ENCODE measurements at places on chromosomes 3 and 15.

DNA sequence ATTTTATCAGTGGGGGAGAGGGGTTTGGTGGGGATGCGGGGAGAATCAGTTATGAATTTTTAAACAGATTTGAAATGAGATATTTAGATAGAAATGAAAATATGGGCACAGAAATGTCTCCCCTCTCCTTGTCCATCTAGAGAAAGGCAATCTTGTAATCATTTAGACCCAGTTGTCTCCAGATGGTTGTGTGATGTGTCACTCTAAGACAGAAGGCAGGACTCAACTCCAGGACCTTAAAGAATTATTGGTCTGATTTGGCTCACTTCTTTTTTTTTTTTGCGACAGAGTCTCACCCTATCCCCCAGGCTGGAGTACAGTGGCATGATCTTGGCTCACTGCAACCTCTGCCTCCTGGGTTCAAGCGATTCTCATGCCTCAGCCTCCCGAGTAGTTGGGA lies 77.2 kb downstream of the EOMES start:
- no peak for DNase-seq

DNA sequence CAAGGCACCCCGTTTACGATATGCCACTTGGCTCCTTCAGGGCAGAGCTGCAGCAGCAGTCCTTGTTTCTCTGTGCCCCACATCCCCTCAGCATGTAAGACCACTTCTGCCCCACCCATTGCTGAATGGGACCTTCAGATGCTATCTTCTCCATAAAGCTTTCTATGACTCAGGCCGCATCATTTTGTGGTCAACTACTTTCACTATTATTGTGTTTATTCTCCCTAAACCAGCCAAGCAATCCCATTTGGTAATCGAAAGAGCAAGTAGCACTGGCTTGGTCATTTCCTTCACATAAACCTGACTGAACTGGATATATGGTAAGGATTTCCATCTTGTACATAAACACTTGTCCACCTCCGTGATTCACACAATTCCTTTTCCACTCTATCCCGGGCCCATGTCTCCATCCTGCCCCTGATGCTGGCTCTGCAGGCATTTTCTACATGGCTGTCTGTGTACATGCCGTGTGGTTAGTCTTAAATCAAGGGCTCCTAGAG lies 25.7 kb downstream of the LIPC start:
- DNase-seq: no peak

GRCh38 chr3:105907777-105908176 lies 39.0 kb upstream of the CBLB start:
- DNase-seq: peak; percentile 47

DNA sequence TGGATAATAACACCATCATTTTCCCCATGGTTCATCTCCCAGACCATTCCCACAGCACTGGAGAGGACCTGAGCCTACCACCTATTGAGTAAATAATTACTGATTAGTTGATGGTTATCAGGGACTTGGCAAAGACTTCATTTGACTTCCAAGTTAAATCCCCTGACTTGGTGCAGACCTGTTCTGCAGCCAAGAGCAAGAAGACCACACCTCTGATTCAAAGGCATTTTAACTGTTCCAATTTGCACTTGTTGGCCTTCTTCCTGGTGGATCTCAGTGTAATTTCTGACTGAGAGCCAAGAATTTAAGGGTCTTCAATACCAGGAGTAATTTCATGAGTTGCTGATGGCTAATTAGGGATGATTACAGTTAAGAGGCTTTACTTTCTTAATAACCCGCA lies 24.0 kb downstream of the THSD4 start:
- DNase-seq: no peak

DNA sequence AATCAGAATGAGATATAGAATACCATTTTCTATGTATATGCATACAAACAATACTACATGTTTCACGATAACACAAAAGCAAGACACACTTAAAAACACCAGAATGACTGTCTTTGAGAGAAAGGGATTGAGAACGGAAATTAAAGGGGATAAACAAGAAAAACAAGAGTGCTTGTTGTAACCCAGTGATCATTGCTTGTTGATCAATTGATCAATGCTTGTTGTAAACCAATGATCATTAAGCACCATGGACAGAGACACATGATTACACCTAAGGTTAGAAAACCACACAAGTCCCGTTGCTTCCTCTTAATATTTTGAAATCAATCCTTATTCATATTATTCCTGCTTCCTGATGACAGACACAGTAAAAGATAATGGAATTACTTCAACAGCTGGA lies 1.1 kb upstream of the OR4F15 start:
- no peak for DNase-seq

DNA sequence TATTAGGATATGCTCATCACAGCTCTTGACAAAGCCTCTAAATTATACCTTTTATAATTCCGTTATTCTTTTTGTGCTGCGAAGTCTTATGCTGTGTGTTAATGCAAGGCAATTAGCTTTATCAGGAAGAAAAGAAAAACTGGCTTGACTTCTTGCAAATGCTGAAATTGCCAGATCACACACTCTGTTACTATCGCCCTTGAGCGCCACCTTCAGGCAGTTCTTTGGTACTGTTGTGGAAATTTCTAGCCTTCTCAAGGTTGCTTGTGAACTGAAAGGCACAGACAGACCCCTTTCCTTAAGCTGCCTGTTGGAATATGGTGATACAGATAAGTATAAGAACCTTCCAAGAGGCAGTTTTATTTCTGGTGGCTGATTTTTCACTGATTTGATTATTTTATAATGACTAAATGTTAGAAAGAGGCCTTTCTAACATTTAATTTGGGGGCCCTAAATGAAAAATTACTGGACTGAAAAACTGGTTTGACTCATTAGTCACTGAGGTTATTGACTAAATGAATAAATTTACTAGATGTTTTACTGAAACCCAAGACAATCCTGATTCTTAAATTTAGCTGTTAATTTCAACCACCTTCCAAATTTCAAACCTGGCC lies 126.2 kb upstream of the RASGRP1 start:
- DNase-seq: peak; percentile 92

GRCh38 chr15:78437107-78437761 lies 782 bp upstream of the IREB2 start:
- DNase-seq: no peak

DNA sequence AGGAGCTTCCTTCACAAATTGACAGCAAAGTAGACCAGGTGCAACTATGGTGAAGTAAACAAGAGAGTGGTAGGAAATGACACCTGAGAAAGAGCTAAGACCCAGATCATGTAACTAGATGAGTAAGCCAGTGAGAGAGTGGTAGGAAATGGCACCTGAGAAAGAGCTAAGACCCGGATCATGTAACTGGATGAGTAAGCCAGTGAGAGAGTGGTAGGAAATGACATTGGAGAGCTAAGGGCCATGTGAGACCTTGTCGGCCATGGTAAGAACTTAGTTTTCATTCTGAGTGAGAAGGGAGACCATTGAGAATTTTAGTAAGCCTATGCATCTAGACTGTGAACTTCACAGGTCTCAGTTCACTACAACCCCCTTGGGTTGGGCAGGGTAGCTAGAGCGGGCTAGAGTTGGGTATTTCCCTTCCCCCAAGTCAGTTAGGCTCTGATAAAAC lies 5.4 kb upstream of the SENP7 start:
- DNase-seq: no peak

- DNase-seq: no peak
Measured at GRCh38 chr3:50003216-50003615, 63.3 kb downstream of the RBM6 start.

DNA sequence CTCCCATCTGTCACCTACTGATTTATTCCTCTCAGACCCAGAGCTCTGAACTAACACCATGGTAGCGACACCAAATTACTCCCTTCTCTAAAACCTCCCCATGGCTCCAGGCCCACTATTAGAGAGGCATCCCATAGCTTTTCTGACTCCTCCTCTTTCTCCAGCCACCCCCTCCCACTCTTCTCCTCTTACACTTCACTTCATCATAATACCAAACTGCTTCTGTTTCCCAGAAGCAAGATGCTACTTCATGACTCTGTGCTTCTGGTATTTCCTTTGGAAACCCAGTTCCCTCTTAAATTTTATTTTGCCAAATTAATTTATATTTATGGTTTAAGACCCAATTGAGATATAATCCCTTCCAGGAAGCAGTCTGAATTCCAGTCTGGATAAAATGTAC lies 465.1 kb upstream of the PDZRN3 start:
- DNase-seq: no peak

GRCh38 chr3:177169936-177170722 lies 27.2 kb downstream of the TBL1XR1 start:
- no peak for DNase-seq

DNA sequence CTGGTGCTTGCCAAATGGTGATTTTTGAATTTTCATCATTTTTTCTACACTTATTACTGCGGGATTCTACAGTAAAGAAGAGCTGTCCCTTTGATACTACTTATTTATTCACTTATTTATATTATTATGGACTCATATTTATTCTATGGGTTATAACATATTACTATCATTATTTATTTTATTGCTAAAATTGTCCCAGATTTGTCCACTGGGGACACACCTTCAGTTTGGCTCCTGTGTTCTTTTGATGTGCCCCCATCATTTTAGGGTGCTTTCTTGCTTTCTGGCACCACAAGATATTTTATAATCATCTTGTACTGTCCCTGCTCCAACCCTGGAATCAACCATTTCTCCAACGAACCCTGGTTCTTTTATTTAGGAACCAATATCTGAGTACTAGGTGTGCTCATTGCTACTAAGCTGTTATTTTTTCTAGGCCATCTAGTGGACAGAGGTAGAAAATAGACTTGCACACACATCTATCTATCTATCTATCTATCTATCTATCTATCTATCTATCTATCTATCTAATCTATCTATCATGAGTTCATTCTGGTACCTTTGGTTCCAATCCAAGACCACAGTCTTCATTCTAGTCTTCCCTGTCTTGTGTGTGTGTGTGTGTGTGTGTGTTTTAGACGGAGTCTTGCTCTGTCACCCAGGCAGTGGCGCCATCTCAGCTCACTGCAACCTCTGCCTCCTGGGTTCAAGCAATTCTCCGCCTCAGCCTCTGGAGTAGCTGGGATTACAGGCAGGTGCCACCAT lies 16.0 kb downstream of the SLC22A14 start:
- DNase-seq: peak; percentile 59

GRCh38 chr3:184733971-184734608 lies 22.2 kb upstream of the MAGEF1 start:
- no peak for DNase-seq

- no peak for DNase-seq
Measured at GRCh38 chr15:66808181-66808824, 106.3 kb downstream of the SMAD6 start.

DNA sequence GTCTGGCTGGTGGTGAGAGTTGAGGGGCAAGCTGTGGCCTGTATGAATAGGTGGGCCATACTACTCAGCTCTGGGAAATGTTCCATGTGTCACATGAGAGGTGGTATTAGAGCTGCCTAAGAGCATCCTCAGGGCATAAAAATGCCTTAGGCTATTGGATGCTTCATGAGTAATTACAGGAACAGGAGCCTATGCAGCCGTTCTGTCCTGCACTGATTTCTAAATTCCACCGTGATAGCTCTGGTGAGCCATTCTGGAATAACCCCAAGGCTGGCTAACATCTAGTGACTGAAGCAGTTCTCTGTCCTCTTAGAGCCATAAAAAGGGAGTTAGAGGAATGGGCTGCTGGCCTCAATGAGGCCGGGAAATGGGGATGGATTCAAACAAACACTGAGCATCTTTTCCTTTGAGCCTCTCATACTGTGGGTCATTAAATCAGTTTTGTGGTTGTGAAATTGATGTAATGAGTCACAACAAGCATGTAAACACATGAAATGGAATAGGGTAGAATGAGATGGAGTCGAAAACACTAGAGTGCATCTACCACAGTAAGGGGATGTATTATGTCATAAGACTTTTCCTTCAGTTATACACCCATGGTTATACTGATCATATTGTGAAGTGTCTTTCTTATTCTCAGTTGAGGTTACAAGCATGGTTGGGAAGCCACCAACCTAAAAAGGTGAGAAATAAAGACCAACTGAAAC lies 41.0 kb downstream of the DGKG start:
- DNase-seq: no peak

DNA sequence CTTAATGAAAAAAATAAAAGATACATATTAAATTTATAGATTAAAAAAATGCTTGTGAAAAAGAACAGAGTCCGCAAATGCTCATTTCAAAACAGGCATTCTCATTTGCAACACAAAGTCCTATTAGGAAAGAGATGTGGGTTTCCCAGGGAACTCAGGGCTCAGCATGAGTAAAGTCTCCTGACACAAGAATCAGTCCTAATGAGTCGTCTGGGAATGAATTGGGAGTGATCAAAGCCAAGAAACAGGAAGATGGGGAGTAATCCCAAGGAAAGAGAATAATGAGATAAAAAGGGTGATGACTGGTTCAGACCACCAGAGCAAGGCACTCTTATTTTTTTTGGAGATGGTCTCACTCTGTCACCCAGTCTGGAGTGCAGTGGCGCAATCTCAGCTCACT lies 443.7 kb downstream of the NR2F2 start:
- DNase-seq: no peak

DNA sequence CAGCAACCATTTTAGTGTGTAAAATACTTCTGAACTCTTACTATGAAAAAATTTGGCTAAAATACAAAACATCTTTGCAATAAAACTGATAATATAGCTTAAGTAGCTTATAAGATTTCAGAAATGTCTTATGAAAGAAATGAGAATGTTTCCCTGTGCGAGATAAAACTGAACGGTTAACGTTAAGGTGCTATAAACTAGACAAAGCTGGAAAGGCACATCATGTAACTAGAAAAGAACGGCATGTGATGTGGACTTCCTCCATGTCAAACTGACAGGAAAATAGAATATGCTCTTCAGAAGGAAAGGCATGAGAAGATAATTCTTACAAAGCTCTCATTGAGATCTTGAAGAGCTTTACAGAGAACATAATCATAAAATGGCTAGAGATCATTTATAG lies 36.5 kb downstream of the NCK1 start:
- DNase-seq: no peak

- DNase-seq: no peak
Measured at GRCh38 chr3:73954506-73954905, 329.8 kb upstream of the PDZRN3 start.

DNA sequence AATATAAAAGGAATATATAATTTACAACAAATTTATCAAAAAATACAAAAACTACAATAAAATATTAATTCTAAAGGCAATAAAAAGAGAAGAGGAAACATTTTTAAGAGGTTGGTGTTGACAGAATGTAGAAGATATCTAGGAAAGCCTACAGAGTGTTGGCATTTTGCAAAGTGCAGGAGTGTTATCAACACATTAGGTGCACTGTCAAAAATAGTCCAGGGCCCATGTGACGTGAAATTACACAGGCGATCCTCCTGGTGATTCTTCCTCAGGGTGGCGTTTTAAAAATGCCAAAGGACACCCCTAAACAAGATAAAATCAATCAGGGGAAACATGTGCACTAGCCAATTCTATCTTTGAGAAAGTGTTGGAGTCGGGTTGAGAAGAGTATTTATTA lies 222.7 kb downstream of the ARPP21 start:
- no peak for DNase-seq

- DNase-seq: no peak
Measured at GRCh38 chr3:52298149-52299098, 10.8 kb downstream of the GLYCTK start.

DNA sequence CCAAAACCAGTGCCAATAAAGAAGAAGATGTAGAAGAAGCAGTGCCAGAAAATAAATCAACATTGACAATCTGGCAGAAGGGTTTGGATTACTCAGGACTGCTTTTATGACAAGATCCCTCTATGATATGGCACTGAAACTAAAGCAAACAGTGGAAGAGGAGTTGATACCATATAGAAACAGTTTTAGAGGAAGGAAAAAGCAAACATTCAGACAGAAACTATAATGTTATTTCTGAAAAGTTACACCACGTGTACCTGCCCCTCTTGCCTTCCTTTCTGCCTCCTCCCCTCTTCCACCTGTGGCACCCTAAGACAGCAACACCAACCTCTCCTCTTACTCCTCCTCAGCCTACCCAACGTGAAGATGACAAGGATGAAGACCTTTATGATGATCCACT lies 63.0 kb downstream of the SFMBT1 start:
- DNase-seq: no peak
